ENCODE measurements at places on chromosomes 12 and 14. TPM values are rescaled to one million over a fixed set of nuclear protein-coding genes. Genes with fewer than 3 reads are reported as not detected.

DNA sequence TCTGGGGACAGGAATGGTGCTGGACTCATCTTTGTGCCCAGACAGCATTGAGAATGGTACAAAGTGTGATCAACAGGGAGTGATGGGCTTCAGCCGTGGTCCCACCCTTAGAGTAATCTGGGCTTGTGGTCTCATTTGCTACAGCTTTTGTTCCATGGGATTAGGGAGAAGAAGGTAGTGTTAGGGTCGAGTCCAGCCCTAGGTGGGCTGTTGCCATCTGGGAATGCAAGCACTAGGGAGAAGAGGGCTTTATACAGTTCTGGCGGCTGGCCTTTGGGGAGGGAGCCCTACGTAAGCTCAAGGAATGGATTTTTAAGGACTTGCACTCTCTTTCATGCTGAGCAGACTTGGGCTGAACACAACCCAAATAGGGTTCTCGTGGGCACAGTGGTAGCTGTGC is 4.9 kb downstream of the PLEKHG3 start:
- DNase-seq: no peak

- DNase-seq: no peak
Observed at GRCh38 chr12:95417372-95417771, 56.6 kb upstream of the METAP2 start.

The KCNK10 gene
- total RNA-seq: 11.8 TPM

The CD27 gene
- total RNA-seq: 0.41 TPM

GRCh38 chr14:31122098-31122611 is 85.4 kb downstream of the HECTD1 start:
- DNase-seq: no peak

The ZNF605 gene
- total RNA-seq: 18.8 TPM

The SFSWAP gene
- total RNA-seq: 21.2 TPM

GRCh38 chr14:93527203-93527607 is 96.5 kb downstream of the UNC79 start:
- DNase-seq: no peak

The NTS gene
- 6.5 TPM for total RNA-seq

- no peak for DNase-seq
Observed at GRCh38 chr12:5374713-5375112, 57.2 kb upstream of the NTF3 start.

The SLC6A12 gene
- 6.9 TPM for total RNA-seq

GRCh38 chr14:75205591-75205990 is 29.2 kb upstream of the TMED10 start:
- DNase-seq: no peak

The MMP14 gene
- total RNA-seq: 6.9 TPM

The GPR132 gene
- 1.2 TPM for total RNA-seq

DNA sequence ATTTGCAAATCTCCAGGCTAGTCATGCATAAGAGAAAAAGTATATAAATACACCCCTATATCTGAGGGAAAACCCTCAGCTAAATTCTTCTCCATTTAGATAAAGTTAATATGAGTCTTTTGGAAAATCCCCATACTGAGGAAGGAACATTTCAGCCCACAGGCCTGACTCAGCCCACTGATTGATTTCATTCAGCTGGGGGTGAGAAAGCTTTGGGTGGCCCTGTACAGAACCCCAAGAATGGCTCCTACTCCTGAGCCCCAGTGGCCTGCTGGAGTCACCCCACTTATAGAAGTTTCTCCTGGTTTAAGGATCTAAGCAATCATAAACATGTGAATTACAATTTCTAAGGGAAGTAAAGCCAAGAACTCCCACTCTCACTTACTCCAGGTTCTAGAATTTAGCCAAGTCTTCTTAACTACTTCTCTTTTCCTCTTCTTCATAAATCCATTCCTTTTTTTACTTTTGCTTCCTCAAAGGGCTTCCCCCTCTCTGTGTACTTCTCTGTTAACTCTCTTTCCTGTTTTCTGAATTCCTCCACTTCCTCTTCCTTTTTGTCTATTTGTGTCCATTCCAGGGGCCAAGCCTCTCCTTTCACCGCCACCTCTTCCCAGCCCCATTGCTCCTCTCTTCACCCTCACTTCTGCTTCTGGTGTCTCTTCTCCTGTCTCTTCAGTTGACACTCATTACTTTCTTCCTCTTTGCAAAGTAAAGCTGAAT is 21.0 kb downstream of the RTN1 start:
- DNase-seq: no peak

- DNase-seq: no peak
Observed at GRCh38 chr12:49451468-49452259, 84.4 kb downstream of the SPATS2 start.

GRCh38 chr12:17579205-17580026 is 510.6 kb downstream of the RERGL start:
- DNase-seq: no peak

GRCh38 chr12:109239179-109239578 is 69.9 kb downstream of the FOXN4 start:
- DNase-seq: no peak

The HCAR3 gene
- not detected for total RNA-seq

The AKAP6 gene
- 102 TPM for total RNA-seq

The SERPINA1 gene
- total RNA-seq: 1.6 TPM

GRCh38 chr12:102518871-102519270 is 38.5 kb upstream of the IGF1 start:
- DNase-seq: no peak

The FOXA1 gene
- not detected for total RNA-seq

The OR6C74 gene
- total RNA-seq: not detected

The SLIRP gene
- total RNA-seq: 95.4 TPM

GRCh38 chr14:54658836-54659235 is 91.9 kb downstream of the SAMD4A start:
- no peak for DNase-seq

DNA sequence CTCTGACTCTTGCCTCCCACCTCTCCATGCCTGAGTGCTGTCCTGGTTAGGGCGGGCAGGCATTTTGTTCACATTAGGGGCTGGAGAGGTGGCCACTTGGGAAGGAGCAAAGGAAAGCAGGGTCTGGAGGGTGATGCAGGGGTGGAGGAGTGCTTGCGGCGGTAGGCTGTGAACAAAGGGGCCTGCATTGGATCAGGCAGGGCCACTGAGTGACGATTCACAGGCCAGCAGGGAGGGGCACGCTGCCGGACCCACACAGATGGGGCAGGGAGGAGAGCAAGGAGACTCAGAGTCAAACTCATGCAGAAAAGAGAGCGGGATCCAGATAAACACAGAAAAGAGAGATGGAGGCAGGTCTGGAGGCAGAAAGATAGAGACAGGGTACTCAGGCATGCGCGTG is 58.4 kb upstream of the TBX3 start:
- DNase-seq: no peak

DNA sequence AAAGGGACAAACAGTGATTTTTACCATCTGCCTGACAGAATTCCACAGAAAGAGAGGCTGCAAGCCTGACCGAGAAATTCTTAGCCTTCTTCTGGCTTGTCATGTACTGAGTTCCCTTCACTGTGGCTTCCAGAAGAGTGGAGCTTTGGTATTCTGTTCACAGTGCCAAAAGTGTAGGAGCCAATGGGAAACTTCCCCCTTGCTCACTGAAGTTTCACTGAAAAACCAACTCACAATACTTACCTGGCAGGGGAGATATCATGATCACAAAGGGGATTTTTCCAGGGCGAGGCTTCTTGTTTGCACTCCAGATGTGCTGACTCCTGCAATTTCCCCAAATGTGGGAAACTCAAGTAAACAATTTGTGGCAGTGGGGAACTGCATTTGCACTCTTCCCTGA is 31.7 kb upstream of the MMP19 start:
- no peak for DNase-seq

- DNase-seq: no peak
Observed at GRCh38 chr14:96049932-96050331, 10.8 kb downstream of the C14orf132 start.

DNA sequence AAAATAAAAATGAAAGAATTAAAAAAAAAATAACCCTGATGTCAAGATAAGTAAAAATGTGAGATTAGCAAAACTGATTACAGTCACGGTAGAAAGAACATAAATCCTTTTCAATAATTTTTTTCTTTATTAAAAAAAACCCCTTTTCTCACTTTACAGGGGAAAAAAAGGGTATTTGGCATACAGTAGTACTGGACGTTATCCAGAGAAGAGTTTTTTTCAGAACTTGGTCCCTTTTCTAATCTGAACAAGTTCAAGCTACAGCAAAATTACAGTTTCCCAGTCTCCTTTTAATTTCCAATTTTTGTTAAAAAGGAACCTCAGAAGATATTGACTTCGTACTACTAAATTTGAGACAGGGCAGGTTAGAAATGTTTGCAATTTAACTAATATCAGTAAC is 134.7 kb upstream of the DCN start:
- DNase-seq: no peak

GRCh38 chr14:80942191-80942600 is 658 bp upstream of the CEP128 start:
- DNase-seq: no peak

GRCh38 chr14:76846331-76847047 is 20.3 kb downstream of the LRRC74A start:
- DNase-seq: no peak

The DAO gene
- not detected for total RNA-seq

The NOXRED1 gene
- total RNA-seq: 1.2 TPM

DNA sequence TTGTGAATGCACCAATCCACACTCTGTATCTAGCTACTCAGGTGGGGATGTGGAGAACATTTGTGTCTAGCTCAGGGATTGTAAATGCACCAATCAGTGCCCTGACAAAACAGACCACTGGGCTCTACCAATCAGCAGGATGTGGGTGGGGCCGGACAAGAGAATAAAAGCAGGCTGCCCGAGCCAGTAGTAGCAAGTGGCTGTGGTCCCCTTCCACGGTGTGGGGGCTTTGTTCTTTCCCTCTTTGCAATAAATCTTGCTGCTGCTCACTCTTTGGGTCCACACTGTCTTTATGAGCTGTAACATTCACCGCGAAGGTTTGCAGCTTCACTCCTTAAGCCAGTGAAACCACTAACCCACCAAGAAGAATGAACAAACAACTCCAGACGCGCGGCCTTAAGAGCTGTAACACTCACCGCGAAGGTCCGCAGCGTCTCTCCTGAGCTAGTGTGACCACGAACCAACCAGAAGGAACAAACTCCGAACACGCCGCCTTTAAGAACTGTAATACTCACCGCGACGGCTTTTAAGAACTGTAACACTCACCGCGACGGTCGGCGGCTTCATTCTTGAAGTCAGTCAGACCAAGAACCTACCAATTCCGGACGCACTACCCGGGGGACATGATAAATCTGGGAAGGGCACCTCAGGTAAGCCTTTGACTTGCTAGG is 4.6 kb upstream of the LDHB start:
- DNase-seq: no peak

The RPGRIP1 gene
- not detected for total RNA-seq

The TTC6 gene
- 0.41 TPM for total RNA-seq

The EXOC3L4 gene
- total RNA-seq: 0.82 TPM

GRCh38 chr12:110906083-110906482 is 14.3 kb downstream of the MYL2 start:
- no peak for DNase-seq

- DNase-seq: no peak
Observed at GRCh38 chr14:102969060-102969791, 46.8 kb downstream of the AMN start.

DNA sequence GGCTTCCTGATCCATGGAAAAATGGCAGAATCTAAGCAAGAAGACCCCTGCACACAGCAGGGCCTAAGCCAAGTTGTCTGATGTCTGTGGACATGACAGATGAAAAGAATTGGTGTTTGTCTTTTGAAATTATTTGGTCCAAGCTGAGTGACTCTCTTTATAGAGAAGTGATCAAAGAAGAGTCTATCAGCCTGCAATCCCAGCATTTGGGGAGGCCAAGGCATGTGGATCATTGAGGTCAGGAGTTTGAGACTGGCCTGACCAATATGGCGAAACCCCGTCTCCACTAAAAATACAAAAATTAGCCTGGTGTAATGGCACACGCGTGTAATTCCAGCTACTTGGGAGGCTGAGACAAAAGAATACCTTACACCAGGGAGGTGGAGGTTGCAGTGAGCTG is 64.8 kb upstream of the TUNAR start:
- DNase-seq: no peak

- DNase-seq: no peak
Observed at GRCh38 chr14:77062261-77062660, 33.8 kb upstream of the IRF2BPL start.

- no peak for DNase-seq
Observed at GRCh38 chr14:104143521-104144452, 5.4 kb downstream of the KIF26A start.

GRCh38 chr14:88198446-88198845 is 124.6 kb downstream of the KCNK10 start:
- DNase-seq: no peak

The CLEC1A gene
- 0.41 TPM for total RNA-seq

- DNase-seq: no peak
Observed at GRCh38 chr12:61272441-61272840, 987.8 kb upstream of the USP15 start.

The PLCZ1 gene
- not detected for total RNA-seq

- no peak for DNase-seq
Observed at GRCh38 chr14:82710267-82710841, 1176.7 kb upstream of the SEL1L start.

DNA sequence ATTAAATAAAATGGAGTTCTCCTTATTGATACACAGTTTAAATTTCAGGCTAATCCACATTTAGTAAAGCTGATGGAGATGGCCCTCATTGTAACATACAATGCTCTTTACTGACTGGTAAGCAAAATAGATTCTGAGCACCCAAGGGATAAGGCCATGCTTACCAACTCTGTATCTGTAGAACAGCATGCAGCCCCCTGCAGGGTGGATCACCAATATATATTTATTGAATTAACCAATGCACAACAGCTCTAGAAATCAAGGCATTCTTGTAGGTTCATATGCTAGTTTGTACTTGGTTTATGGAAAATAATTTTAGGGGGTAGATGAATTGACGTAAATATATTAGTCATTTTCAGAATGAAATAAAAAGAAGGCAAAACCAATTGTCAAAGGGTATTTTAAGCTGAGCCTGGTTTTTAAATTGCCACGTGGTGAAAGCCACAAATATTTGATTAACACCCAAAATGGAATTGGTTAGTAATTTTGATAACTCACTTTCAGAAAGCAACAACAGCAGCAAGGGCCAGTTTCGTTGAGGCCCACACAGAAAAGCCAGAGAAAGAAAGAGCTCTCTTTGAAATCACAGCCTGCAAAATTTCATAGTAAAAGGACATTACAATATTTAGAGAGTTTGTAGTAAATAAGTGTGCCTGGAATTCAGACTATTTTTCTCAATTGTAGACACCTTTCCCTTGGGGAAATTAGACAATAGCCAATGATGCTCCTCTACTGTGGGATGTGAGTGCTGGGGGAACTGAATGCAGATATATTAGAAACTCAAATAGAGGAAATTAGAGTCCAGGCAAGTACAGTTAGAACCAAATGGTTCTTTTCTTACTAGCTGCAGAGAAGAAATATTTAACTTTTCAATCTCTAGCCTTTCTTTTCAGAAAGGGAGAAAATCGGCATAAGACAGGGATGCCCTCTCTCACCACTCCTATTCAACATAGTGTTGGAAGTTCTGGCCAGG is 216.2 kb upstream of the ABCD2 start:
- DNase-seq: no peak

DNA sequence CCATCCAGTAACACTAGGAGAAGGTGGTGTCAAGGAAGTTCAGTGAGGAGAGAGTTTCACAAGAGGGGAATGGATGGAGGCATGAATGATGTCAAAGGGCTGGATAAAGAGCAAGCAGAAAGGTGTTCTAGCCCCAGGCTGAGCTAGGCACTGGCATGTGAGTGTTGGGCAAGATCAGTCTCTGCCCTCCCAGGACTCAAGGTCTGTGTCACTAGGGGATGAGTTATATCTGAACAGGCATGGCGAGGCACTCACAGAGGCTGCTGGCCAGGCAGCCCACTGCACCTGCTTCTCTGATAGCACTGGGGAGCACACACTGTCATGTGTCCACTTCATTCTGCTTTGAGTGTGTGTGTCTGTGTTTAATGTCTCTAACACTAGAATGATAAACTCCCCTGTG is 903.8 kb downstream of the BCL11B start:
- DNase-seq: no peak

- no peak for DNase-seq
Observed at GRCh38 chr12:45224311-45224710, 8.4 kb downstream of the ANO6 start.

Data from frontal cortex (tissue), 4 donors.